ENCODE measurements at places on chromosomes 3 and 15.

- DNase-seq = no peak
Observed at GRCh38 chr3:132134611-132135010, 99.8 kb upstream of the CPNE4 start.

GRCh38 chr15:95557226-95558046 lies 773.1 kb upstream of the NR2F2 start:
- no peak for DNase-seq

DNA sequence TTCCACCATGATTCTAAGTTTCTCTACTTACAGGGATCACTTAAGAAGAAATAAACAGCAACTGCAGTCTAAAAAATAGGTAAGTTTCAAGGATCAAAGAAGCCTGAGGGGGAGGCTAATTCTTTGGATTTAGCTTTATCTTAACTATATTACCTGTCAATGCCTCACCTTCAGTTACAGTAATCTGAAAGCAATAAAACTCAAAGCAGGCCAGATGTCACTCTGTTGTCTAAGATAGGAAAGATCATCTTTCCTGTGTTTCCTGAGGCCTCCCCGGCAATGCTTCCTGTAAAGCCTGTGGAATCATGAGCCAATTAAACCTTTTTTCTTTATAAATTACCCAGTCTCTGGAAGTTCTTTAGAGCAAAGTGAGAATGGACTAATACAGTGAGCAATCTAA lies 60.2 kb downstream of the NPTN start:
- DNase-seq = no peak

GRCh38 chr3:31699309-31699953 lies 166.7 kb downstream of the STT3B start:
- DNase-seq = no peak

DNA sequence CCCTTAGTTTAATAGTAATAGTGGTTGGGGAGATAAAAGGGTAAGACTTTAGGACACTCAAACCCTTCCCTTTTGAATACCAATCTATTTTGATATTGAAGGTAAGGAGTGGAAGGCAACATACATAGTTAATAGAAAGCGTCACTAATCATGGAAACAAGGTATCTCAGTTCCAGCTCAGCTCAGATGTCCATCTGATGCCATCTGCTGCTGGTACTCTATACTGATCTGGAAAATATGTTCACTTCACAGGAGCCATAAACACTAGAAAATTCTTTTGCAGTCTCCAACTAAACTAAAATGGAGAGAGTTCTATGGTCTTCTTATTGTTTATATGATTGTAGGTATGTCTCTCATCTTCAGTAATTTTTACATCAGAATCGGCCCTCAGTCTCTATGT lies 1777.1 kb downstream of the OTOL1 start:
- DNase-seq = no peak

- no peak for DNase-seq
Observed at GRCh38 chr3:139309880-139310279, 33.9 kb upstream of the MRPS22 start.

- peak; percentile 65 for DNase-seq
Observed at GRCh38 chr15:101006931-101007691, 88.0 kb downstream of the LRRK1 start.

DNA sequence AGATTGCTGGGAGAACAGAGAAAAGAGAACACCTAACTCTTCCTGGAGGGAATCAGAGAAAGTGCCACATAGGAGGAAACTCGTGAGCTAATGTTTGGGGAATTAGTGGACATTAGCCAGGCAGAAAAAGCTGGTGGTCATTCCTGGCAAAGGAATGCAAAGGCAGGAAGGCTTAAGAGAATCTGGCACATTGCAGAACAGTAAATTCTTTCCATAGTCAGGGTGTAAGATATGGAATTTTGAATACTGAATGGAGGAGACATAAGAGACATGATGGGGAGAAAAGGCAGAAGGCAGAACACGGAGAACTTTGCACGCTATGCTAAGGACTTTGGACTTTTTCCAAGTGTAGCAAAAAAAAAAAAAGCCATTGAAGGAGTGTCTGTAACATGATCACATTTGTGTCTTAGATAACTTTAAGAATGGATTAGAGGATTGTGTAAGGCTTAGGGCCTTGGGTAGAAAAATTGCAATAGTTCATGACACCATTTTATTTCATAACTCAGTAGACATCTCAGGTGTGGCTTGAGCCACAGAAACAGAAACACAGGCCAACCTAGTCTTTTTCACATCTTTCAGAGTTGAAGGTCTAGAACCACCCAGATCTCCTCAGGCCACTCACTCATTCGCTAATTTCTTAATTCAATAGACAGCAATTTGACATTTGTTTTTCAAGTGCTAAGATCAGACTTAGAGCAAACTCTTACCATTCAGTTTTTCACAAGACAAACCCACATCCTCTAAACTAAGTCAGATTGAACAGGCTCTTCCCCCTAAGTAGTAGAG lies 31.2 kb upstream of the CCDC80 start:
- no peak for DNase-seq

GRCh38 chr3:105364128-105364527 lies 2.6 kb upstream of the ALCAM start:
- DNase-seq = no peak

DNA sequence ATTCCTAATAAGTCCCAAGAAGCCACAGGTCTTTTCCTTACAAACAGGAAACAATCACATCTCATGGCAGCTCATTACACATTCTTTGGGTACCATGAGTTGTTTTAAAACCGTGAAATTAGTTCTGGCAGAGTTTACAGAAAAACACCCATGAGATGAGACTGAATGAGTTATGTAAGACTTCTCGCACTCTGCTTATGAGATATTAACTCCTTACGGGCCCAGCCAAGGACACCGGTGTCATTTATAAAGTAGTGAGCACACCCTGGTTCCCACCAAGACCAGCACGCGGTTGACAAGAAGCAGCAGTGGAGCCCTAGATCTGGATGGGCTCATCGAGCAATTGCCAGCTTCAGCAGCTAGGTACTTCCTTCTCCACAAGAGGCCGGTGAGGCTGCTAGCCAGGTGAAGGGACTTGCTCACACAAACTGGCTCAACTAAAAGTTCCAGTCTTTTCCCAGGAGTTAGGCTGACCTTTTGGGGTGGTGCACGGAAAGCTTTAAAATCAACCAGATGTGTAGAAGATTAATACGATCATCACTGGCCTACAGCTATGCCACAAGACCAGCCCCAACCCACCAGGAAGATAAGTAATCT lies 318.6 kb upstream of the ICE2 start:
- DNase-seq = no peak

GRCh38 chr15:34651997-34652725 lies 68.7 kb upstream of the GOLGA8B start:
- no peak for DNase-seq

- DNase-seq = no peak
Observed at GRCh38 chr3:182606905-182607504, 186.3 kb upstream of the ATP11B start.

GRCh38 chr3:177358977-177359592 lies 161.8 kb upstream of the TBL1XR1 start:
- peak; percentile 28 for DNase-seq

DNA sequence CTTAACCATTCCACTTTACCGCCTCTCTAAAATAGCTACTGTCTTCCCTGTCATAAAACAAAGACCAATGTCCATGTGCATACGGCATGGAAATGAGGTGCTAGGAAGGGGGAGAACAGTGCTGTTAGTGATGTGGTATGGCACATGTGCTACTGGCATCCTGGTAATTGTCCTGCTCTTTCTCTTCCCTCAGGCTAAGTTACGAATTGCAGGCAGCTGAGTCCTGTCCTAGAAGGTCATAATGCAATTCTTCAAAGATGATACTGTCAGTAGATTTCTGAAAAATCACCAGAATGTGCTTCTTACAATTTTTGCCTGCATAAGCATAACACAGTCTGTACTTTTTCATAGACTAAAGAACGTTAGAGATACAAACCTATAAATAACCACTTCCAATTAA lies 216.8 kb downstream of the RSL24D1 start:
- DNase-seq = no peak

DNA sequence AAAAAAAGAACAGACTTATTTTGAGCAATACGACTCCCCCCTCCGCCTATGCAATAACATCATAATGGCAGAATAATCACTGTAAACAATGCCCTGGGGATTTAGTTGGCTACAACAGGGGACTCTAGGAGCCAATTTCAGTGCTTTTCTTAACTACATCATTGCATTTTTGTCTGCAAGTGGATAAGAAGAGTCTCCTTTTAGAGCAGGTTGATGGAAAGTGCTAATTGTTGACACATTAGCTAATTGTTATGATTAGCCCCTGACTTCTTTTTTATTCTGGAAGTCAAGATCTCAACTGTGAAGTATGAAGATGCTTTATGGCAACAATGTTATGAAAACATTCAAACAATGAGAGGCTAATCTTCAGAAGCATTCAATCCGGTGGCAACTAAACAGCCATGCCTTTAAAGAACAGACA lies 121.2 kb downstream of the MECOM start:
- no peak for DNase-seq

DNA sequence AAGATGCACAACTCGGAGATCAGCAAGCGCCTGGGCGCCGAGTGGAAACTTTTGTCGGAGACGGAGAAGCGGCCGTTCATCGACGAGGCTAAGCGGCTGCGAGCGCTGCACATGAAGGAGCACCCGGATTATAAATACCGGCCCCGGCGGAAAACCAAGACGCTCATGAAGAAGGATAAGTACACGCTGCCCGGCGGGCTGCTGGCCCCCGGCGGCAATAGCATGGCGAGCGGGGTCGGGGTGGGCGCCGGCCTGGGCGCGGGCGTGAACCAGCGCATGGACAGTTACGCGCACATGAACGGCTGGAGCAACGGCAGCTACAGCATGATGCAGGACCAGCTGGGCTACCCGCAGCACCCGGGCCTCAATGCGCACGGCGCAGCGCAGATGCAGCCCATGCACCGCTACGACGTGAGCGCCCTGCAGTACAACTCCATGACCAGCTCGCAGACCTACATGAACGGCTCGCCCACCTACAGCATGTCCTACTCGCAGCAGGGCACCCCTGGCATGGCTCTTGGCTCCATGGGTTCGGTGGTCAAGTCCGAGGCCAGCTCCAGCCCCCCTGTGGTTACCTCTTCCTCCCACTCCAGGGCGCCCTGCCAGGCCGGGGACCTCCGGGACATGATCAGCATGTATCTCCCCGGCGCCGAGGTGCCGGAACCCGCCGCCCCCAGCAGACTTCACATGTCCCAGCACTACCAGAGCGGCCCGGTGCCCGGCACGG lies 991 bp downstream of the SOX2 start:
- no peak for DNase-seq

DNA sequence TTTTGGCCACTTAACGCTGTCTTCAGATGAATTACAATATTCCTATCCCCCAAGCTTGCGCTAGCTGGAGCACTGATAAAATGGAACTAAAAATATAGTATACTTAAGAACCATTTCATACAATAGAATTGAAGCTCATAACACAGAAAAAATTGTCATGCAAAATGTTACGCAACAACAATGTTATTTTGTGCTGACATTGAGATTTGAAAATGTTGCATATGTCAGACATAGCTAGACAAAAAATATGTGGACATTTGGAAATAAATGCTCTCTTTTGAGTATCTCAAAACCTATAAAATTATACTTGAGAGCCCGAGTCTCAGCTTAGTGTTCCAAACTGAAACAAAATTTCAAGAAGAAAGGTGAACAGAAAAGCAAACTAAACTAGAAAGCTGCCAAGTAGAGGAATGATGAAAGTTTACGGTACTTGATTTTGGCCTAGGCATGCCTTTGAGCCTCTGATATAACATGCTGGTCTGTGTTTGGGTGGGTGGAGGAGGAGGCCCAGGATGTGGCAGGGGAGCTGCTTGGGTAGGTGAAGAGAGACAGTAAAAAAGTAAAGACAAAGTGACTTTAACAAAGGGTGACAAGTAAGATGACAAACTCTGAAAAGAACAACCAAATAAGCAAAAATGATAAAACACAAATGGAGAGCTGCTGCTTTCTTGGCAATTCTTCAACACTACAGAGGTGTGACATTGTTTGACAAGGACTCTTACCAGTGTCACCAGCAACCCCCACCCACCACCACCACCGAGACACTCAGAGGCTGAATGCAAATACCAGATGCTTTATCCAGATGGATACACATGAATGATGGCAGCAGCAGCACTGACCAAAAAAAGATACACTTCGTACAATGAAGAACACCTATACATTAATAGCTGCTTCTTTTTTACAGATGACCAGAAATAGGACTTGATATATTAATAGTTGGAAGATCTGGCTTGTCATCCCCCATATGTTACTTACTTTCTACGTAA lies 129.3 kb upstream of the FEZF2 start:
- DNase-seq = no peak

Data from stimulated activated CD4-positive, alpha-beta T cell treated with anti-CD3 and anti-CD28 coated beads, Interleukin-12 subunit alpha, Interleukin-12 subunit beta, amount 100 ng/mL, for 4 hours (primary cell).